ENCODE measurements at places on chromosomes 12 and 14. TPM values are rescaled to one million over a fixed set of nuclear protein-coding genes. Genes with fewer than 3 reads are reported as not detected.

- DNase-seq: no peak
Observed at GRCh38 chr14:60989599-60989998, 8.6 kb downstream of the SLC38A6 start.

Gene TSPAN11
- total RNA-seq: 29.7 TPM

GRCh38 chr12:19431407-19432308 is 7.6 kb upstream of the AEBP2 start:
- no peak for DNase-seq

Gene NGB
- total RNA-seq: not detected

DNA sequence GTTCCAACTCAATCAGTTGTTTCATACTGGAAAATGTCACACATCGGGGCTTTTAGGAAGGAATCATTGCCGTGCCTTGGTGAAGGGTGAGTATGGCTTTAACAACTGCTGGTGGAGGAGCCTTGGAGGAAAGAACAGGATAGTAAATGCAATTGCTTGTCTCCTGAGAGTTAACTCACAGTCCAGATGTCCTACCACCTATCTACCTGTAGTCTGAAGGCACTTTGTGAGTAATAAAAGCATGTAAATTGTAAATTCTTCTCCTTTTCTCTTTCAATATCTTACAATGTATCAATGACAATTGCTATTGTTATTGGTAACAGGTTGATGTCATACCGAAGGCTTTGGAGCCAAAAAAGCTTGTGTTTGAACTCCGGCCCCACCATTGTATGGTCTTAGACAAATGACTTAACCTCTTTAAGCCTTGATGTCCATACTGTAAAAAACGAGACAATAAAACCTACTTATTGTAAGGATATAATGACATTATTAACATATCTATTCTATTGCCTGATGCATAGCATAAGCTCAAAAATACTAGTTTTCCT is 397.4 kb downstream of the ADAMTS20 start:
- no peak for DNase-seq

DNA sequence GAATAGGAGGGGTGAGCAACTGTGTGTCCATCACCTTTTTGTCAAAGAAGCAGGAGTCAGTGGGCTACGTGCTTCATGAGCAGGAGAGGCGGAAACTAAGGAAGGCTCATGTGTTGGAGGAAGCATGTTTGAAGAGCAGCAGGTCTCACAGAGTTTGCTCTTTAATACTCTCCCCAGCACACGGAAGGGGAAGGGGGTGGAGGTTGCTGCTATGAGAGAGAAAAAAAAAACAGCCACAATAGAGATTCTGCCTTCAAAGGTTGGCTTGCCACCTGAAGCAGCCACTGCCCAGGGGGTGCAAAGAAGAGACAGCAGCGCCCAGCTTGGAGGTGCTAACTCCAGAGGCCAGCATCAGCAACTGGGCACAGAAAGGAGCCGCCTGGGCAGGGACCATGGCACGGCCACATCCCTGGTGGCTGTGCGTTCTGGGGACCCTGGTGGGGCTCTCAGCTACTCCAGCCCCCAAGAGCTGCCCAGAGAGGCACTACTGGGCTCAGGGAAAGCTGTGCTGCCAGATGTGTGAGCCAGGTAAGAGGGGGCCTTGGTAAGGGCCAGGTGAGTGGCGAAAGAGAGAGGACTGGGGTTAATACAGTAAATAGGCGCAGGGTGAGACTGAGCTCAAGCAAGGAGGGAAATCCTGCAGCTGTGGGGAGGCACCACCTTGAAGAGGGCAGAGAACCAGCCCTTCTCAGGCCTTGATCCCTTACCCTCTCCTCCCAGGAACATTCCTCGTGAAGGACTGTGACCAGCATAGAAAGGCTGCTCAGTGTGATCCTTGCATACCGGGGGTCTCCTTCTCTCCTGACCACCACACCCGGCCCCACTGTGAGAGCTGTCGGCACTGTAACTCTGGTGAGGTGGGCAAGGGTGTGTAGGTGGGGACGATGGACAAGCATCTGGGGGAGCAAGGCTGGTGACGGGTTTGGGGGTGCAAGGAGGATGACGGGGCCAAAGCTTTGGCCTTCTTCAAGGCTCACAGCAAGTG is at the start of gene CD27:
TSS of gene CD27 (plus strand) at position 252 of the 985 bp plus-strand sequence. CDS start at position 393, 141 bp downstream.
- DNase-seq: peak; percentile 48

- no peak for DNase-seq
Observed at GRCh38 chr14:36223558-36223957, 47.0 kb upstream of the PTCSC3 start.

Gene MMP14
- total RNA-seq: 138 TPM

DNA sequence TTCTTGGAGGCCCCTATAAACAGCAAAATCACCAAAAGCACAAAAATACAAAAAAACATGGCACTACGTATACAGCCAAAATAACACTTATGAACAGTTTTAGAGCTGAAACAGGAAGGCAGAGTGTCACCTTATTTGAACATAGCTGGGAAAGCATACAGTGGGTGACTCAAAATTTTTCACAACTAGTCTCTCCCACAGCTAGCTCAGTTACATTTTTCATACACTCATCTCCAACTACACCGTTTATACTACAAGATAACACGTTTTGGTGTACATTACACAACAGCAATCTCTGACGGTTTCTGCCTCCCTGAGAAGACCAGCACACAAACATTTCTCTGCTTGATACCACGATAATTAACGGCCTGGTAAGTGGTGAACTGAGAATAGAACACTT is 2.9 kb downstream of the RAD52 start:
- no peak for DNase-seq

- no peak for DNase-seq
Observed at GRCh38 chr12:118714500-118714899, 266.8 kb upstream of the SRRM4 start.

Gene PPM1H
- 12.3 TPM for total RNA-seq

DNA sequence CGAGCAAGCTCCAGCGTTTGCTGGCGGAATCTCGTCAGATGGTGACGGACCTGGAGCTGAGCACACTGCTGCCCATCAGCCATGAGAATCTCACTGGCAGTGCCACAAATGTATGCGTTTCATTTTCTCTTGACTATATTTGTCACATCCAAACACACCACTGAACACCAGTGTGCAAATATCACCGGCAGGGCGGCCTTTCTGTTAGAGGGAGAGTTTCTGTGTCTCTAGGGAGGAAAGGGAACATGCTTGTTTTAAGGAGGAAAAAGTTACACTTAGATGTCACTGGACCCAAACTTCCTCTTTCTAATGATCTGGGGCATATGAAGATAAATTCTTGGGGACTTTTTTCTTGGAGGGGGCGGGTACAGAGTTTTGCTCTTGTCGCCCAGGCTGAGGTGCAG is 21.9 kb upstream of the HIP1R start:
- no peak for DNase-seq

DNA sequence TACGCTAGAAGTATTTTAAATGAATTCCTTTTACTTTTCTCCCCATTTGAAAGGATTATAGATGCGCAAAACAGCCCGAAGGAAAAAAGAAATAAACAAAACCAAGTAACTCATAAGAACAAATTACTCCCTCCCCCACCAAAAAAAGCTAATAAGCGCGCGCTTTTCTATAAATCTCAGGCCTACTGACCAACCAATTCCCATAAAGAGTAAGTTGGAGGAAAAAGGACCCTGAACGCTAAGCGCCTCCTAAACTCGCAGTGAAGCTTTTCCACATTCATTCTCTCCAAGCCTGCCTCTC is 588 bp downstream of the MBIP start:
- no peak for DNase-seq

- no peak for DNase-seq
Observed at GRCh38 chr12:101928556-101928955, 51.2 kb downstream of the DRAM1 start.

DNA sequence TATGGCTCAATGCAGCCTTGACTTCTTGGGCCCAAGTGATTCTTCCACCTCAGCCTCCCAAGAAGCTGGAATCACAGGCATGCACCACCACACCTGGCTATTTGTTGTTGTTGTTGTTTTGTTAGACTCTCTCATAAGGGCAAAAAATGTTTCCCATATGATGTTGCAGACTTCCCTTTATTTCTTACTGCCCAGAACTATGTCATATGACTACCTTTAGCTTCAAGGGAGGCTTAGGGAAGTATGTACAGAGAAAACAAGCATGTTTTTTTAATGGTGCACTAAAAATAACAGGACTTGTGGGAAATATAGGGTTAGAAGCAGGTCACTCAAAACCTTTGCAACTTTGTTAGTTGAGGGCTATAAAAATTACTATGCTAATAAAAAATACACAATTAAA is 4.3 kb upstream of the GPR19 start:
- no peak for DNase-seq

DNA sequence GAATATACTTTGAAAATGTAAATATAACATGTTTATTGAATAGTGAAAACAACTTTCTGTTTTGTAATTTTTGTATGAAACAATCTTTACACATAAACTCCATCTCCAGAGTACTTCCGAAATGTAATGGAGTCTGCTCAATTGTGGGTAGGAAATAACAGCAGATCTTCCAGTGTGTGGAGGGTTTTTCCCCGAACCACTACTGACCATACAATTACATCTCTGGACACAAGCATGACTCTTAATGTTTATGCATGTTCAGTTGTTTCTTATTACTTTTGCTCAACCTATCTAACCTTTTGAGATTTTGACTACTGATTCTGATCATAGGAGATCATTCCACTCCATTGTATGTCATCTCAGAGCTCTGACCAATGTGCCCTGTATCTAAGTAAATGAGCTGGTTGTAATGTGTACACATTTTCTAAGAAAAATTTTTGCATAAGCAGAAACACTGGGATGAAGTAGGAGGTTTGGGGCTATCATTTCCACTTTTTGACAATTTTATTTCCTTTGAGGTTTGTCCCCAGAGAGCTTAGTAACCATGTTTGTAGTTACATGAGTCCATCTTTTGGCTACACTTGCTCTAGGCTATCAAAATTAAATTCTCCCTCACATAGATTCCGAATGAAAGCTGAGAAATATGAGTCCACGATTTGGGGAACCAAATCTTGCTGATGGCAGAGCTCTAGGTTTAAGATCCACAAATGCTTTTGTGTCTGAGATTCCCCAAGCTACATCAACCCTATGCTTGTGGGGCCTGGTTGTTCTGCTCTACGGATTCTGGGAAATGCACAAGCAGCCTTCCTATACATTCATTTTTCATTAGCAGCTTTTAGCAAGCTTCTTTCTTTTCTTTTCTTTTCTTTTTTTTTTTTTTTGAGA is 21.4 kb upstream of the CLEC4D start:
- no peak for DNase-seq

DNA sequence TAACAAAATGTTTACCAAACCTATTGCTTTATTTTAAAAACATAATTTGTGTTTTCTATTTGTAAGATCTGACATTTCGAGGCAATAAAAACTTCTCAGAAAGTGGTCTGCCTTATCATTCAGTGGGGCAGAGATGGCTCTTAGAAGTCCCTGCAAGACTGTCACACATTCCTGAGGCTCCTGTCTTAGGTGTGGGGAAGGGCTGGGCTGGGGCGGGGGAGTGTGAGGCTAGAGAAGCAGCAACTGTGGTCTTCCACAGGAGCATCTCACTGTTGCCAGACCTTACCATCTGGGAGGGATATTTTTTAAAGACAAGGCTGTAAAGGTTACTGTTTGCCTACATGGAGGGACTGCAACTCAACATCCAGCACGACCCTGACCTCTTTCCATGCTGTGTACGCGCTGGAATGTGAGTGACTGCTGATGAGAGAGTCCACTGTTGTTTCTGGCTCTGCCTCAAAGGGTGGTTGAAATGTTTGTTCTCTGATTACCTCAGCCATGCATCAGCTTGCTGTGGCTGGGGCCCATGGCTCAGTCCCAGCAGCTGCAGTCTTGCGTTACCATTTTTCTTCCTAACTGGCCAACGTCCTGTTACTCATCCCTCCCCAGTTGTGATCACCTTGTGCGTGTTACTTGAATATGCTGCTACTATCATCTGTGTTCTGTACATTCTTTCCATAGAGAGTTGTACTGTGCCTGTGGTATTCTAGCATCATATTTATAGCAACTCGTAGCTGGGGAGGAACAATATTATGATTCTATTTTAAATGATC is 12.4 kb downstream of the ERG28 start:
- DNase-seq: no peak

Gene AKAP6
- 6.4 TPM for total RNA-seq

- no peak for DNase-seq
Observed at GRCh38 chr12:27896419-27896990, 76.0 kb downstream of the PTHLH start.

- no peak for DNase-seq
Observed at GRCh38 chr12:108483213-108484059, 31.6 kb upstream of the FICD start.

- no peak for DNase-seq
Observed at GRCh38 chr14:22400655-22401259, 188.3 kb downstream of the DAD1 start.

GRCh38 chr14:85978582-85979250 is 448.8 kb downstream of the FLRT2 start:
- DNase-seq: no peak

DNA sequence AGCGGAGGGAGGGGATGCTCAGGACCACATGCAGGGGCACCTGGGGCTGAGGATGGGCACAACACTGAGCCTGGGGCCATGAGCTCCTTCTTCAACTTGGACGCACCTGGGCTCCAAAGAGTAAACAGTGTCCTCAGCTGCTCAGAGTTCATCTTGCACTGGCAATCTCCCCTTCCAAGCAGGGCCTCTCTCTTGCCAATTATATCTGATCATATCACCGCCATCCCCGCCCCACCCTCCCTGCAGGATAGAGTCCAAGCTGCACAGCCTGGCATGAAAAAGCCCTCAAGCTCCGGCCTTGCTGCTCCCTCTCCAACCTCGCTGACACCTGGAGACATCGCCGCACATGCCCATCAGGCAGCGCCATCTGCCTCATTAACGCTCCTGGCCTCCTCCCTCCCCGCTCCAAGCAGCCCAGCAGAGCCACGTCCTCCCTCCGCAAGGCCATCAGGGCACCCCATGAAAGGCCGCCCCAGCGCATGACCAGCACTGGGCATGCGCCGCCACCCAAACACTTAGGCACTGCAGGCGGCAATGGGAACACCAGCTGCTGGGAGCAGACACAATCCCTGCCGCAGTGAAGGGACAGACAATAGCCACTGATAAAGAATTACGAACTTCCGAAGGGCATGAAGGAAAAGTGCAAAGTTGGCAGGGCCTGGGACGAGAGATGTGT is 88.8 kb downstream of the CHGA start:
- DNase-seq: no peak

Gene USP44
- 8.0 TPM for total RNA-seq

DNA sequence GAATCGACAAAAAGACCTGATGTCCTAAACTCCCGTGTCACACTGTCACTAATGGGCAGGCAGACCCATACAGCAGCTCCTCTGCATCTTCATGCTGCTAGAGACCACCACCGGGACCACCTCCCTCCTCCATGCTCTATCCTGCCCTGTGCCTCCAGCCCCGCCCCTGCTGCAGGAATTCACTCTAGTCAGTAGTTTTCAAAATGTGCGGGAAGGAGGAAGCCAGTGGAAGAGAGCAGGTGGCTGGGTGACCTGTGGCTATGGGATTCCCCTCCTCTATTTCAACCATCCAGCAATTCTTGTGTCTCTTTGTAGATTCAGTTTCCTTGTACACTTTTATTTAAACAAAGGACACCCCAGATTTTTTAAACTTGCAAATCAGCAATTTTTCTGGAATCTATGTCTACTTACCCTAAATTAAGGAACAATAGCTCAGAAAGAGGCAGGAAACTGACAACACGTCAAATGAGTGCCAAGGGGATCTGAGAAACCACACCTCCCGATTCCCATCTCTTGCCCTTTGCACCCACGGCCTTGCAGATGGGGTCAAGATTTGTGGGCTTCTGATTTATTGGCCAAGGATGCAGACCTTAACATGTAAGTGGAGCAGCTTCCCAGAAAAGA is 20.4 kb upstream of the MAP1LC3B2 start:
- DNase-seq: no peak
